ENCODE measurements at places on chromosomes 12 and 14.

DNA sequence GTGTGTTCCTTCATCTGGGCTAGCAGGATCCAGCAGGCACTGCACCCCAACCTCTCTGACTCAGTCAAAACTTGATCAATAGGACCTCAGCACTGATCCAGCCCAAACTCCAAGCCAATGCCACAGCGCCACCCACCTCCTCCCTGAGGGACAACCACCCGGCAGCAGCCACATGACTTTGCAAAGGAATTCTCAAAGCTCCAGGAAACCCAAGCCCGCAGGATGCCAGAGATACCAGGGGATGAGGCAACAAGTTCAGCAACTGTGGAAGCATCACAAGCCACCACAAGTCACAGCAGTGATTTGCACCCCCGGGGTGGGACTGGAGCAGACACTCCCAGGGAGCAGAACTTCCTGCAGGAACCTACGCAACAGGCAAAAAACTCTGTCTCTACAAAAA, 37.3 kb downstream of the ACTN1 start:
- DNase-seq = no peak

- DNase-seq = peak; percentile 57
Observed at GRCh38 chr14:87944987-87945604, 47.9 kb downstream of the GALC start.

GRCh38 chr12:111396726-111397445, 8.8 kb upstream of the SH2B3 start:
- DNase-seq = peak; percentile 85

DNA sequence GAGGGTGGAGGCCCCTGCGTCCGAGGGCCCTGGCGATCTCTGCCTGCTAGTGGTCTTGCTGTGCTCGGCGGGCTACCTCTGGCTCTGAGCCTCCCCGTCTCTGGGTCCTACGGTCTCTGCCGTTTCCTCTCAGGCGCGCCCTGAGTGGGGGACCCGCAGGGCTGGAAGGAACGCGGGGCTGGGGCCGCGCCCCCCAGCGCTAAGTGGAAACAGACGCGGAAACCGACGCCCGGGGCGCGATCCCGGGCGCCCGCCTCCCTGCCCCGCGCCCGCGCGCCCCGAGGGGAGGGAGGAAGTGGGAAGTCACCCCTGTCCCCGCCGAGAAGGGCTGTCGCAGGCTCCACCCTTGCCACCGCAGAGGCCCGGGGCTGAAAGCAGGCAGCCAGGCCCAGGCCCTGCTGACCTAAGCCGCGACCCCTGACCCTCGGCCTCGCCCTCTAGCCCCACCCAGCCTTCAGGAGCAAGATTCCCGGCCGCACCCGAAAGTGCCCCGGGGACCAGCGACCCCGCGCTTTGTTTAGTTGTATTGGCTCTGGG, 831 bp downstream of the CRIP1 start:
- DNase-seq = peak; percentile 77

GRCh38 chr14:60214415-60215126, 34.5 kb upstream of the PPM1A start:
- DNase-seq = no peak

DNA sequence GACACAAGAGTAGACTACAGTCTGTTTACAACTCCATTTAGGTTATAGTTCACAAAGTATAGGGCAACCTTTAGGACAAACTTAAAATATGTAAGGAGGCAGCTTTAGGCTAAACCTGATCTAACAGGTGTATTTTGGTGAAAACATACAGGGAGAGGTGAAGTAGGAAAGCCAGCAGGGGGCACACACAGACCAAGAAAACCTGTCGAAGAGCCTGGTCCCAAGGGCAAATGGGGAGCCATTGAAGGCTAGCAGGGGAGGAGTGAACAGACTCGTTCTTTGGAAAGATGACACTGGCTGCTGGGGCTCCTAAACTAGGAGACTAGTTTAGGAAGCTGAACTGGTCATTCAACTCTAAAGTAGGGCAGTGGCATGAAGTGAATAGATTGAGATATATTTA, 138.8 kb upstream of the WSCD2 start:
- peak; percentile 31 for DNase-seq

- DNase-seq = no peak
Observed at GRCh38 chr12:6960593-6961277, 9.6 kb downstream of the PTPN6 start.
